H1 (cell line): ENCODE measurements at places on chromosomes 7 and 10.

DNA sequence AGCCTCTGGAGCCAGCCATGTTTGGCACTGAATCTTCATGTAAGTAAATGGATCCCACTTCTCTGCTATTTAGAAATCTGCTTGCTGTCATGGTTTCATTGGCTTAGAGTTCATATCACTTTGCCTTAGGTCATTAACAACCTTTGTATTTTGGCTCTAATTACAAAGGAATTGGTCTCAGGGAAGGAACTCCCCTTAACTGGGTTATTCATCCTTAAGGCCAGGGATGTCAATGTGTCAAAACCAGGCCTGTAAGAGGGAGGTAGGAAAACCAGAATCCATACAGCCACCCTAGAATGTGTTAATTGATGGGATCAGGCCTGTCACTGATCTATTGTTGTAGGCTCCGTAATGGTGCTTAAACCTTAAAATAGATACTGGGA, 67.3 kb downstream of the ST7 start:
- DNase-seq: no peak
- H3K27ac ChIP-seq: no peak overlapping the region
- H3K36me3 ChIP-seq: no peaks in the 10 kb centered on the region
- H3K4me3 ChIP-seq: no peak overlapping the region
- no peaks in the 10 kb centered on the region for H3K27me3 ChIP-seq

DNA sequence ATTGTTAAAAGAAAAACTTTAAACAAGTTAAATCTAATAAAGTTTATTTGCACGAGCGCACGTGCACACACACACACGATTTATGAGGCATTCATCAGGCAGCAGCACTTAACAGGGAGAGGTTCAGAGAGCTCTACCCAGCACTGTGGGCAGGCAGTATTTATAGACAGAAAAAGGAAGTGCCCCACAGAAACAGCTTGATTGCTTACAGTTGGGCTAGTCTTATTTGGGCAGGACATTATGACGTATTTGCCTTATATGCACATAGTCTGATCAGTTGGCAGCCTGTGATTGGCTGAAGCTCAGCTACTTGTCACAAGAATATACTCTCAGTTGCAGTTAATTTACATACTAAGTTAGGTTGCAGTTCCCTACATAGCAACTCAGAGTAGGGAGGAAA, 1.2 kb upstream of the SDHAF3 start:
- H3K27me3 ChIP-seq: no peaks in the 10 kb centered on the region
- no peak for DNase-seq
- no peaks in the 10 kb centered on the region for H3K36me3 ChIP-seq
- no peak overlapping the region for H3K4me3 ChIP-seq
- H3K4me1 ChIP-seq: no peaks in the 10 kb centered on the region

- no peak overlapping the region for H3K4me3 ChIP-seq
- no peak overlapping the region for H3K27ac ChIP-seq
- H3K4me1 ChIP-seq: peaks cover 7% of the 10 kb centered on the region
- DNase-seq: no peak
- peaks cover 5% of the 10 kb centered on the region for H3K27me3 ChIP-seq
Observed at GRCh38 chr10:100805543-100806355, 60.4 kb downstream of the PAX2 start.

DNA sequence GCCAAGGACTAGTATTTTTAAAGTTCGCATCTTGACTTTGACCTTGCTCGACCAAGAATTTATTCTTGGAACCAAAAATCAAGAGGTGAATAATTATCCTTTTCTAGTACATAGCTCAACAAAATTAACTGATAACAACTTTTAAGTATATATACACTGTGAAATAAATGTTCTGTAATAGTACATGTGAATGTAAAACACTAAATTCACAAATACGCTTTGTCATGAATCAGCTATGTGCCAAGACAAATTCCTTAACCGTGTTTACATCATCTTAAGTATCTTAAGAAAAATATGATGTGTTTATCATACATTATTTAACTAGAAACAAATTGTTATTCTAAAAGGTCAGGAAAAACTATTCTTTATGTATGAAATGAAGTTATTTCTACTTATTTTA, 83.3 kb downstream of the CUL2 start:
- no peaks in the 10 kb centered on the region for H3K27me3 ChIP-seq
- peaks cover 2% of the 10 kb centered on the region; the same call in 1 of the 2 replicates for H3K4me1 ChIP-seq
- DNase-seq: no peak
- H3K36me3 ChIP-seq: no peaks in the 10 kb centered on the region

DNA sequence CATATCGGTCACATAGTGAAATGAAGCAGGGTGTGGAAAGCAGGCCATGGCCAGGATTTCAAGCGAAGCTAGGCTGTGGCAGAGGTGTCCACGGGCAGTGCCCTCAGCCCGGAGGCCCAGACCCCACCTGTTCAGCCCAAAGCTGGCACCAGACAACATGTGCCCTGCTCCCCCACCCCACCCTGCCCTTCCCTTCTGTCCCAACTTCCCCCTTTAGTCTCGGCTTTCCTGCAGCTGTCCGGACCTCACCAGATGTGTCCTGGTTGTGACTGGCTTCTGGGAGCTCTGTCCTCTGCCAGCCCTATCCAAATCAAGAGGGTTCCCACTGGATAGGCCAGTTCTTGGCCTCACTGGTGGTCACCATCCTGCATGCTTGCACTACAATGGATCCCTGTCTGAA, 37.3 kb downstream of the ADAM12 start:
- peaks cover 2% of the 10 kb centered on the region; the same call in 1 of the 2 replicates for H3K4me1 ChIP-seq
- DNase-seq: no peak
- no peaks in the 10 kb centered on the region for H3K36me3 ChIP-seq
- H3K4me3 ChIP-seq: no peak overlapping the region

GRCh38 chr7:43689115-43689514, 40.2 kb downstream of the COA1 start:
- H3K4me1 ChIP-seq: no peaks in the 10 kb centered on the region
- H3K4me3 ChIP-seq: no peak overlapping the region
- H3K27ac ChIP-seq: no peak overlapping the region
- no peaks in the 10 kb centered on the region for H3K36me3 ChIP-seq

GRCh38 chr10:25954851-25955250, 20.8 kb downstream of the MYO3A start:
- H3K27ac ChIP-seq: no peak overlapping the region
- no peak overlapping the region for H3K4me3 ChIP-seq
- no peak for DNase-seq
- no peaks in the 10 kb centered on the region for H3K27me3 ChIP-seq
- H3K36me3 ChIP-seq: no peaks in the 10 kb centered on the region
